Thyroid gland (tissue), 4 donors: ENCODE measurements at places on chromosomes 6 and 20. TPM values are rescaled to one million over a fixed set of nuclear protein-coding genes. Genes with fewer than 3 reads are reported as not detected.
A peak's percentile ranks its signal among the peaks of the same experiment; 100 is the strongest.

GRCh38 chr6:118787724-118788423 lies 106.1 kb upstream of the ASF1A start:
- no peaks in the 10 kb centered on the region for H3K36me3 ChIP-seq
- no peak for DNase-seq
- H3K4me3 ChIP-seq = no peak overlapping the region

GRCh38 chr6:10550764-10551163 lies 29.6 kb downstream of the GCNT2 start:
- no peaks in the 10 kb centered on the region for H3K27me3 ChIP-seq
- H3K27ac ChIP-seq = no peak overlapping the region
- no peaks in the 10 kb centered on the region for H3K36me3 ChIP-seq
- no peak overlapping the region for H3K4me3 ChIP-seq
- no peak for DNase-seq

DNA sequence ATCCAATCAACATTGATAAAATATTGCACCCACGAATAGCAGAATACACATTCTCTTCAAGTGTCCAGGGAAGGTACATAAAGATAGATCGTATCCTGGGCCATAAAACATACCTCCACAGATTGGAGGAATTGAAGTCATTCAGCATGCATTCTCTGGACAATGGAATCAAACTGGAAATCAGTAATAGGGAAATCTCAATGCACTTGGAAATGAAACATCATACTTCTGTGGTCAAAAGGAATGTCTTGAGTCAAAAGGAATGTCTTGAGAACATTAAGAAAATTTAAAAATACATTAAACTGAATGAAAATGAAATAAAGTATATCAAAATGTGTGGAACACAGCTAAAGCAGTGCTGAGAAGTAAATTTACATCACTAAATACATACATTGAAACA lies 138.8 kb downstream of the TFAP2A start:
- H3K27ac ChIP-seq = no peak overlapping the region
- H3K36me3 ChIP-seq = no peaks in the 10 kb centered on the region
- H3K27me3 ChIP-seq = no peaks in the 10 kb centered on the region
- H3K4me1 ChIP-seq = no peaks in the 10 kb centered on the region

DNA sequence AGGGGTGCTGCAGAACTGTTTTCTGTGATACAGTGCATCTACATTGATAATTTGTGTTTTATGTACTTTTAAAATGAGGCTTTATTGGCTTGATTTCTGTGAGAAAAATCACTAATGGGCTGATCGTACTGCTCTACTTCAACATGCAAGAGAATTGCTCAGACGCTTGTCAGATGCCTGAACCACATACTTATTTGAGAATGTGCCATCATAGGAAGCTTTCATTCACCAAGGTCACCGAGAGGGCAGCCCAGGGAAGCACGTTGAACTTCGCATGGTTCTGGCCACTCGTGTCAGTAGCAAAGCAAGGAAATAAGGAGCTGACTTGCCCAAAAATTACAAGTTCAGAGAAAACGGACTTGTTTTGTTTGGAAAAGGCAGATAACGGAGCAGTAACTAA lies 168.5 kb upstream of the AKAP12 start:
- H3K4me1 ChIP-seq = peaks cover 10% of the 10 kb centered on the region
- peak; percentile 23 for DNase-seq
- no peaks in the 10 kb centered on the region for H3K27me3 ChIP-seq
- peak overlapping the region; percentile 39 for H3K27ac ChIP-seq
- H3K36me3 ChIP-seq = no peaks in the 10 kb centered on the region

DNA sequence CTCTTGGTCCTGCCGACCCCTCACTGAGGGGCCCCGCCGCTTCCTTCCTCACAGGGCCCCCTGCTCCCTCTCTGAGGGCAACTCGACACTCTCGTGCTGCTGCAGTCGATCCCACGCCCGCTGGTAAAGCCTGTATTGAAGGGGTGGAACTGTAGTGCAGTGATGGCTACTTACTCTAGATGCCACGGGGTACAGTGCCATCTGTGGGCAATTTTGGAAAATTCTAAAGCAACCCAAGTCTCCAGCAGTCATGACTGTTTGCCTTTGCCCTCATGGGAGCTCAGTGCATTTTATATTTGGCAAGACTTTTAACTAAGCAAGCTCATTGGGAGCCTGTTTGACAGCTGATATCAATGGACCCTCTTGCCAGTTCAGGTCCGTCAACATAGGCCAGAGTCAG lies 6.5 kb upstream of the C6orf136 start:
- no peaks in the 10 kb centered on the region for H3K27me3 ChIP-seq
- no peaks in the 10 kb centered on the region for H3K36me3 ChIP-seq
- H3K27ac ChIP-seq = no peak overlapping the region
- no peak overlapping the region for H3K4me3 ChIP-seq
- DNase-seq = no peak

DNA sequence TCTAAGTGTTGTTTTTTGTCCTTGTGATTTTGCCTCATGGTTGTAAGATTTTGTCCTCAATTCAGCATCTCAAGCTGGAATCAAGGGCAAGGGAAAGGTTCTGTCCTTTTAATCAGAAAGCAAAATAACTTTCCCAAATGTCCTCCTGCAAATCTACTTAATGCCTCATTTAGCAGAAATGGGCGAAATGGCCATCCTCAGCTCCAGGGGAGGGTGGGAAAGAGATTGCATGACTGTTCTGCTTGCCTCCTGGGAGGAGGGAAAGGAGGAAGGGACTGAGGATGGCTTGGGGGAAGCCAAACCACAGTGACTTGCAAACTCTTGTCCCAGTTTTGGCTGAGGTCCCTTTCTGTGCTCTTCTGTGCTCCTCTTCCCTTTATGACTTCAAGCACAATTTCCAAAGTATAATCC lies 43.4 kb downstream of the TNFAIP3 start:
- H3K27ac ChIP-seq = no peak overlapping the region
- H3K4me1 ChIP-seq = no peaks in the 10 kb centered on the region
- no peaks in the 10 kb centered on the region for H3K27me3 ChIP-seq

GRCh38 chr6:81451787-81452186 lies 300.7 kb downstream of the TENT5A start:
- H3K4me3 ChIP-seq = no peak overlapping the region
- no peaks in the 10 kb centered on the region for H3K36me3 ChIP-seq
- DNase-seq = no peak
- H3K27me3 ChIP-seq = no peaks in the 10 kb centered on the region

DNA sequence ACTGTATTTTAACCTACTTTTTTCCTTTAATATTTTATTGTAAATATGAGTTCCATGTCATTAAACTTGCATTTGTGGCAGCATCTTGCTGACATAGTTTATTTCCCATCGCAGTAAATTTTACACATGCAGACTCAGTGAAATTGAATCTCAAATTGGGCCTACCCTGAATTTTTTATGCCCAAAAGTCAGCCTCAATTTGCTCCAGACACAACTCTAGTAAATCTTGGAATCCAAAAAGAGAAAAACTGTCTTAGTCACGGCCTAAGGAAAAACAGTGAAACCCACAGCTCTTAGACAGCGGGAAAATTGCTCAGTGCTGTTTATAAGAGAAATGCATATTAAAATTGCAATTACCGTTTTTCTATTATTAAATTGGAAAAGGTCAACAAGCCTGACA lies 85.3 kb upstream of the PCSK2 start:
- no peak for DNase-seq
- H3K4me3 ChIP-seq = no peak overlapping the region
- no peaks in the 10 kb centered on the region for H3K4me1 ChIP-seq
- no peak overlapping the region for H3K27ac ChIP-seq

The PRR18 gene
- total RNA-seq = 0.67 TPM

DNA sequence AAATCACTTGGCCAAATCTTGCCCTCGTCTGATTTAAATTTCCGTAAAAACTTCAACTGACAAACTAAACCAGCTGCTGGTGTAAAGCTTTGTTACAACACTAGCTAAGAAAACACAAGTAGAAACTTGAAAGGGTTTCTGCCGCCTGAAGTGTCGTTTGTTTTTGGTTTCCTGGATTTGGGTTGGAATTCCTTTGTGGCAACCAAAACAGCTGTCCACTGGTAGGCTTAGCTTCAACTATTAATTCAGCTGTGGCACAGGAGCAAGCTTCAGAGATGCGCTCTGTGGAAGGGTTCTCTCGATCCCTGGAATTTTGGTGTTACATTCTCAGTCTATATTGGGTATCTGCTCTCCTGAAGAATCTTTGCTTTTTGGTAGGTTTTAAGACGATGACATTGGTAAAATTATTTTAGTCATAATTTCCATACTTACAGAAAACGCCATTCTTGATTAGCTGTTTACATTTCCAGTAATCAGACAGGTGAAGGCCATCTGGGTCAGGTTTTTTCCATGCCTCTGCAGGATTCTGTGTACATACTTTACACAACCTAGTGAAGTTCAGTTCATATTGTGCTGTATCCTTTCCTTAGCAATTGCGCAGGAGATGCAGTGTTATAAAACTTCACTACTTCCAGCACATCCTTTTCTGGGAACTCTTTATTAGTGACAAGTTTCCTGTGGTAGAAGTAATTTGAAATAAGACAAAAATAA lies 29.9 kb upstream of the SAMD3 start:
- no peak overlapping the region for H3K4me3 ChIP-seq
- DNase-seq = no peak
- H3K4me1 ChIP-seq = no peaks in the 10 kb centered on the region
- no peak overlapping the region for H3K27ac ChIP-seq
- no peaks in the 10 kb centered on the region for H3K36me3 ChIP-seq

DNA sequence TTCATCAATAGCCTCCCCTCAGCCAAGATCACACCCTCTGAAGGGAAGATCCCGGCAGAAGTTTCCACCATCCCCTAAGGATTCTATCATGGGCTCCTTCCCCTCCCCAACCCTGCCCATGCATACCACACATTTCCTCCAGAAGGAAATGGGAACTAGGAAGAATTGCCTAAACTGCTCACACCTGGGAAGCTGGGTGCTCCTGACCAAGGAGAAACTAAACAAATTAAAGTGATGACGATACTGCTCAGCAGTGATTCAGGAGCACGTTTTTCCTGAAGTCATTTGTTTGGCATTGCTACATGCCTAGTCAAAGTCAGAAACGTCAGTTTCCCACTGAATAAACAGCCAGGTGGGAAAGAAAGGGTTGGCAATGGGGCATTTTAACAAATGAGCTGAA lies 136.1 kb upstream of the CDYL start:
- H3K27ac ChIP-seq = no peak overlapping the region
- no peaks in the 10 kb centered on the region for H3K36me3 ChIP-seq
- no peak overlapping the region for H3K4me3 ChIP-seq
- no peaks in the 10 kb centered on the region for H3K4me1 ChIP-seq

GRCh38 chr6:120894077-120894476 lies 440.2 kb downstream of the TBC1D32 start:
- H3K27me3 ChIP-seq = no peaks in the 10 kb centered on the region
- H3K27ac ChIP-seq = no peak overlapping the region
